Kidney (tissue), 22 donors: ENCODE measurements at places on chromosomes 16 and 17.

GRCh38 chr16:27774779-27775178, 224.8 kb downstream of the KATNIP start:
- no peak for DNase-seq

DNA sequence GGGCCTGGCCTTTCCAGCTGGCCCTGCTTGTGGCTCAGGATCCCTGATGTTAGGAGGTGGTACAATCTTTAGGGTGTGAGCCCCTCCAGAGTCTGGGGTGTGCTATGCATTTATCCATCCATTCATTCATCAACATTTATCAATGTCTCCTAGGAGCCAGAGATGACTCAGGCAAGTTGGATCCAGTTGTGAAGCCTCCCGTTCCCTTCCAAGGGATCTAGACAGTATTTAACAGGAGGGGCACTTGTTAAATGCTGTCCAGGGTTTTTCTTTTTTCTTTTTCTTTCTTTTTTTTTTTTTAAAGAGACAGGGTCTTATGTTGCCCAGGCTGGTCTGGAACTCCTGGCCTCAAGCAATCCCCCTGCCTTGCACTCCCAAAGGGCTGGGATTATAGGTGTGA, 42.0 kb upstream of the SMPD3 start:
- no peak for DNase-seq

DNA sequence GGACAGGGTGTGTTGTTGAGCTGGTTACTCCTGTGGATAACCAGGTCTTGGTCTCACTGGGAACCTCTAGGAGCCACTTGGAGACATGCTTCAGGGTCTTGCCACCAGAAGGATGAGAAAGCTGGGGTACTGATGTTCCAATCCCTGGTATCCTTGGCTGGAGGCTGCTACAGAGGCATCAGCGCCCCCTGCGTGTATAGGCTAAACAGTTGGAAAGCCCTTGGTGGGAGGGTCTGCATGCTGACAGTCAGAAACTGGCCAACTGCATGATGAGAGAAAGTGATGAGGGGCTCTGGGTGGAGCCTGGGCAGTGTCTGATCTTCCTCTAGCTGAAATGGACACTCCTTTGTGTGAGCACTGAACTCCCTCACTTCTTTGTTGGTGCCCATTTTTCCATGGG, 536.9 kb downstream of the XYLT1 start:
- no peak for DNase-seq

GRCh38 chr17:73362697-73363096, 50.9 kb upstream of the CDC42EP4 start:
- no peak for DNase-seq

GRCh38 chr17:68204736-68205135, 43.1 kb upstream of the AMZ2 start:
- peak; percentile 71 for DNase-seq

DNA sequence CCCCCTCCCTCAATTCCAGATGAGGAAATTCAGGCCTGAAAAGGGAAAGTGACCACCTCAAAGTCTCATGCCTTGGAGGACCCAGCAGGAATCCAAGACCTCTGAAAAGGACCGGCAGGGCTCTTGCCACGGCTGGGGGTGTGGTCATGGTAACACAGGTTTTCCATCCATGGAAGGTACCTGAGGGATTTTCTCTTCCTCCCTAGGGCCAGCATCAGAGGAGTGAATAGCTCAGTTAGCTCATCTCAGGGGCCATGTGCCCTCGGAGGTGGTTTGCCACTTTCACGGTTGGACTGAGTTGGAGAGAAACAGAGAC, 1.3 kb downstream of the CIITA start:
- no peak for DNase-seq
